ENCODE measurements at places on chromosomes 11 and 22.

DNA sequence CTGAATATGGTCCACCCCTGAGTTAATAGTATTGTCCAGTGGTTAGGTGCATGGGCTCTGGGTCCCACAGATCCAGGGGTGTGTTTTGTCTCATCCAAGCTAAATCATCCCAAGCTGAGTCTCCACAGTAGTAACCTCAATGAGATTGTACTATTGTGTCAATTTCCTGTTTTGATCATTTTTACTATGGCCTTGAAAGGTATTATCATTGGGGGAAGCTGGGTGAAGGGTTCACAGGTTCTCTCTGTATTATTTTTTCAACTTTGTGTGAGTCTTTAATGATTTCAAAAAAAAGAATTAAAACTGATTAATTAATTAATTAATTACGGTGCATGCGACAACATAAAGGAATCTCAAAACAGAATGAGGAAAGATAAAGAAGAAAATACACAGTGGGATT lies 266.1 kb downstream of the MN1 start:
- DNase-seq: no peak

DNA sequence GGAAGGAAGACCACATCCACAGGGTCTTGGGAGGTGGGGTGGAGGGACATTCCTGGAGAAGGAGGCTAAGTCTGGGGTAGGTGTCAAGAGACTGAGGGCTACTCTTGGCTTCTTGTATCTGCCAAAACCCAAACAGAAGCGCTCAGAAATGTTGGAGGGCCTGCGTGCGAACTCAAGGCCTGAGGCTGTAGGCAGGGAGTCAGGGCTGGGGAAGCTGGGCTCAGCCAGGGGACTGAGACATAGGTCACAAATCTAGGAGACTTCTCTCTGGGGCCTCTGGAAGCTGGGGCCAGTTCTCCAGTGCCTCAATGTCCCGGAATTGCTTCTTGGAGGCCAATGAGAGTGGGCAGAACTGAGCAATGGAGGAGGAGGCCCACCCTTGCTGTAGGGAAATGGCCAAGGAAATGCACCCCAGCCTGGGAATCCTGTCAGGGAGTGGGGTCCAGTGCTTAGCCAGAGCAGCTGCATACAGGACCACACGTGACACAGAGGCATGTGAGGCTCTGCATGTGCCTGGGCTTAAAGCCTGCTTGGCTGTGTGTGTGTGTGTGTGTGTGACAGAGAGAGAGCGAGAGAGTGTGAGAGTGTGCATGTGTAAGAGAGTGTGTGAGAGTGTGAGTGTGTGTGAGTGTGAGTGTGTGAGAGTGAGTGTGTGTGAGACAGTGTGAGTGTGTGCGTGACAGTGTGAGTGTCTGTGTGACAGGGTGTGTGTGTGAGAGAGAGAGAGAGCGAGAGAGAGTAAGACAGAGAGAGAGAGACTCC lies 141.3 kb downstream of the ST3GAL4 start:
- DNase-seq: no peak

DNA sequence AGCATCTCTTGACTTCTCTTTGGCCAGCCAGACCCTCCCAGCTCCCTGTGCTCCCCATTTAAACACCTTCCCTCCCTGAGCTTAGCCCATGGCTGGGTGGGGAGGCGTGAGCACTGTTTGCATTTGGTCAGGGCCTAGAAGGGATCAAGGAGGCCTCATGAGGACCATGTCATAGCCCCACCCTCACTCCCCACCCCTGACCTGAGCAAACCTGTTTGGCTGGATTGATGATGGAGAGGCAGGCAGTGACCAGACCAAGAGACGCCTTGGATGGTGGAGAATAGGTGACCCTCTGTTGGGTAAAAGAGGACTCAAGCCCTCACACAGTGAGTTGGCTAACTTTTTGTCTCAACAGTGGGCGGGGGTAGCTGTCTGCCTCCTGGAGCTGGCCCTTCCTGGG lies 49.9 kb downstream of the ST3GAL4 start:
- DNase-seq: no peak

- DNase-seq: no peak
These were observed 12.8 kb downstream of the GGA1 start for GRCh38 chr22:37621352-37621860.

GRCh38 chr22:31533374-31533773 lies 37.0 kb downstream of the SFI1 start:
- DNase-seq: no peak

- no peak for DNase-seq
These were observed 36.5 kb upstream of the TTC12 start for GRCh38 chr11:113277907-113278306.

- DNase-seq: no peak
These were observed 19.2 kb downstream of the ASCL2 start for GRCh38 chr11:2251138-2251537.

DNA sequence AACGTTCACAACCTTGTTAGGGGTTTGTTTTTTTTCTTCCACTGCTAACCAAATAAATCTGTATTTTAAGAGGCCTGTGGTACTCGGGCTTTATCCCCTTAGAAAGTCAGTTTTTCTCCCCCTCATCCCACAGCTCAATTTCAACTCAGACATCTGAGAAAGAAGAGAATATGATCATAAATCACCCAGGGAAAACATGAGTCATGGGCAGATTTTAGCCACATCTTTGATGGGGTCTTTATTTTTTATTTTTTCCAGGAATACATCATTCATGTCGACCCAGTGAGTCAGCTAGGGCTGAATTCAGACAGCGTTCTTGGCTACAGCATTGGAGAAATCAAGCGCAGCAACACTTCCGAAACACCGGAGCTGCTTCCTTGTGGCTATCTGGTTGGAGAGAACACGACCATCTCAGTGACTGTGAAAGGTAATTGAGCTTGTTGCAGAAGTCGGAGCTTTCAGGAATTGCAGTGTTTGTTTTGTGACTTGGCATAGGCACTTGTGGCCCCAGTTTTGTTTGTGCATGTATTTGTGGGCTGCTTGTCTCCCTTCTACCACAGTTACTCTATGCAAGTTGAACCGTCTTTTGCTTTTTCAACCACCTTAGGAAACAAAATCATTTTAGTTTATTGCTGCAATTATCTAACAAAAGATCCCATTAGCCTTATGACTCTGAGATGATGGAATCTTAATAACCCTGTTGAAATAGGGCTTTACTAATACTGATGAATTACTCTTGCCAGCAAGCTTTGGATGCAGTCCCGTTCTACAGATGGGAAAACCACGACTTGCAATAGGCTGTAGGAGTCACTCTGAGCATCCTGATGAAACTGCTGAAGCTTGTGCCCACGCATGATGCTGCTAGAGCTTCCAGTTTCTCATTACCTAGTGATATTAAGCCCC lies 62.7 kb downstream of the DBX1 start:
- DNase-seq: no peak

DNA sequence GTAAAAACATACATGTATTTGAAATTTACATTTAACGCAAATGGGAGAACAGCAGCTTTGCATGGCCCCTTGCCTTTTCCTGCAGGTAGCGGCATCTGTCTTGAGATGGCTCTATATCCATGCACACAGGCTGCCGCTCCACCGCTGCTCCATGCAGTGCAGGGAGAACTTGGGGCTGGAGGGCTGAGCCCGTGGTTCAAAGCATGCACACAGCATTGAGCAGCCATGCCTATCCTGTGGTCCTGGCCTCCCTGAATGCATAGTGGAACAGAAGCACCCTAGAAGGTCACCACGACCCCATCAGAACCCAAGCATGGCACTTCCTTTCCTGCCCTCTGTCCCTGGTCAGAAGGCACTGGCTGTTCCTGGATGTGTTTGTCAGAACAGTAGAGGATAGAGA lies 35.0 kb upstream of the TP53I11 start:
- no peak for DNase-seq
